Lung microvascular endothelial cell (primary cell): ENCODE measurements at places on chromosomes 1 and 21.

DNA sequence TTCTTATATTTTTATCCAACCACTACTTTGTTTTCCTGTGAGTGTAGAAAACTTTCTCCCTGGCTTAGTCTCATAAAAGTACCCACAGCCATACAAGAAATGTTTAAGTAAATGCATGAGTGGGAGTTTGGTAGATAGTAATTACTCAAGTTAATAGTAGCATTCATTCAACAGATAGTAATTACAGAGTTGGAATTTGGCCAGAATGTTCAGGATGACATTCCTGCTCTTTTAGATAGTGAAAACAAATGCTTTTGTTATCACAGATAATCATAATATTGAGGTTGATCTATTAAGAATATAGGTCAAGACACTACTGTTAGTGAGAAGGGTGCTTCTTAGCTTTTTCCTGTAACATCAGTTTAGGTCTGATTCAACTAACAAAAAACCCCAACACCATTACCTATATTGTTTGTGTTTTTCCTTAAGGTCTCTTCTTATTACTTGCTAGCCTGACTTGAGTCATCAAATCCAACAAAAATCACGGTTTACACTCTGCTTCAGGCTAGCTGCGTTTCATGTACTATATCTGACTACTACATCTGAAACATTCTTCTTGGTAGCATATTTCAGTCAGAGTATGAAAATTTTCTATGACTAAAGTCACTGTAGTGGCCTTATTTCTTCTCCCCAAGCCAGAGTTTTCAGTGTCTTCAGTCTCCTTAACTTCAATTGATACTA, 163.7 kb downstream of the HS2ST1 start:
- no peak for DNase-seq

- DNase-seq: no peak
Observed at GRCh38 chr21:25324666-25325065, 282.6 kb downstream of the MRPL39 start.

DNA sequence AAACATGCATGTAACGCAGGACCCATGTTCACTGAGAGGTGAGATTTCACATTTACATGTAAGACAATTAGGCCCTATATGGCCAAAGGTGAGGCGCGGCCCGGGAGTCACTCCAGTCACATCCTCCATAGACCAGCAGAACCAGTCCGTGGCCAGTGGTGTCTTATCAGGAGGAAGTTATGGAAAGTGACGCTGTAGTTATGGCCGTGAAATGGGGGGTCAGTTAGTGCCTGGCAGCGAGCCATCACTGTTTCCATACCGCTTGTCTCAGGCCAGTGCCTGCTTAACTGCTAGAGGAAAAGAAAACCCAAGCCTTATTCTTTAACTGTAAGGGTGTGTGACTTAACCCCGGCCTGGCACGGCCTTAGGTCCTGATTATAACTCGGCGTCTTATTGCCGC, 6.1 kb downstream of the C1orf159 start:
- DNase-seq: peak; percentile 20

GRCh38 chr1:116064616-116065015, 46.6 kb upstream of the MAB21L3 start:
- no peak for DNase-seq

GRCh38 chr1:33117440-33118085, 36.6 kb downstream of the AZIN2 start:
- no peak for DNase-seq

GRCh38 chr1:97137862-97138514, 416.4 kb downstream of the PTBP2 start:
- peak; percentile 86 for DNase-seq
